ENCODE measurements at places on chromosomes 13 and 19.

DNA sequence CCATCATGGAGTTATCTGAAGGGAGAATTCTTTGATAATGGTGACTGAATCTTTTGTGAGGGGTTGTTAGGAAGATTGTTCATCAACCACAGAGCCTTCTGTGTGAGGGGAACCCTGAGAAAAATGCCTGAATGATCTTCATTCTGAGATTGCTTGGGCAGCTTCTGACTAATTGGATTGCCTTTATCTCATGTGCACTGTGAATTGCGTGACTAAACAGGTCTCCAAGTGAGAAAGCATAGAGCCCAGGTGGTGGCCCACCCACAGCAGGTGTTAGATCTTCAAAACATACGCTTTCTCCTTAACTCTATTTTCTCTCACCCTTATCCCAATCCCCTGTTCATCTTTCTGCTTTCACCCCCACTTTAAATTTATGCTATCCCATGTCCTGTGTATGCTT is 58.3 kb downstream of the DOCK9 start:
- DNase-seq = no peak

DNA sequence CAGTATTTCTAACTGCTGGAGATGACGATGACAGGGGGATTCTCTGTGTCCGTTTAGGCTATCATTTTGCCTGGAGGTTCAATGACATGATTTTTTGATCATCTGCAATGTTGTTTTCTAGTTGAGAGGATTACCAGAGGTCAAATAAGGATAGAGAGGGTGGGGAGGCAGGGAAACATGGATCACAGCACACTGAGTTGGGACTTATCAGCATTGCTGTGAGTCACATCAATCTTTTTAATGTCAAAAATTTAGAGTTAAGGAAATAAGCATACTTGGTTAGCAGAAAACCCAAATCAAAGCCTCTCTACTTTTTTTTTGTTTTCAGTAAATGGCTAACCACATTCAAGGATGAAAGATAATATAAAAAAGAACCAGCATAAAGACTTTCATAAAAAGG is 43.0 kb upstream of the CSNK1A1L start:
- DNase-seq = no peak

GRCh38 chr13:28045861-28046260 is 54.5 kb downstream of the FLT3 start:
- no peak for DNase-seq

GRCh38 chr19:46704379-46705076 is 12.4 kb downstream of the PRKD2 start:
- peak; percentile 79 for DNase-seq

DNA sequence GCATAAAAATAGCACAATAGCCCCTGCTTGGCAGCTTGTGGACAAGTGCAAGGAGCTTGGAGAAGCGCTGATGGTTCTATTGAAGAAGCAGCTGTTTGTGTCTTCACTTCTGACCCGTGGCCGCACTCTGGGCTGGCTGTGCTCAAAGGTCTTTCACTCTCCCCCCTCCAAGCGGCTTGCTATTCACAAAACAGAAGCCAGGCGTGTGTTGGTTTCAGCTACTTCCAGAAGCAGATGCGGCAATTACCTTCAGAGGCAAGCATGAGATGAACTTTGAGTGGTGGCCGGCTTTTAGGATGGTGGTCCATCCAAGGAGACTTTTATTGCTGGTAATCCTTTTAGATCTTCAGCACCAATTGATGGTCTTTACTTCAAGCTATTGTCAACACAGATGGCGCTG is 188.5 kb upstream of the ARGLU1 start:
- no peak for DNase-seq

GRCh38 chr13:67228916-67229315 is 1.2 kb downstream of the PCDH9 start:
- no peak for DNase-seq

DNA sequence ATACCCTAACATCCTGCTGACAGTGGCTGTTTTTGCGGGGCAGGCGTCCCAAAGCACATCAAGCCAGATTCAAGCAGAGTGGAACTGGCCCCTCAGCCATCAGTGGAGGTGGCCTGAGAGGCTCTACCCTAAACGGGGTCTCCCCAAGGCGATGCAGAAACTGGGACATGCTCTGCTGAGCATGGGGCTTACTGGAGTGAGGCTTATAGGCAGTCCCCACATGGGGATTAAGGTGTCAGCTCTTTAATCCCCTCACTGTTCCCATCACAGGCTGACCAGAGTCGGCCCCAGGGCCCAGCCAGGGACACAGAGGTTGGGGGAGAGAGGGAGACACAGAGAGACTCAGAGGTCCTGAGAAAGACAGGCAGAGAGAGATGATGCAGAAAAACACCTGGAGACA is 17.0 kb downstream of the CYP2F1 start:
- no peak for DNase-seq

GRCh38 chr13:75492389-75492788 is 10.4 kb upstream of the TBC1D4 start:
- DNase-seq = no peak
